ENCODE measurements at places on chromosomes 3 and 15.

DNA sequence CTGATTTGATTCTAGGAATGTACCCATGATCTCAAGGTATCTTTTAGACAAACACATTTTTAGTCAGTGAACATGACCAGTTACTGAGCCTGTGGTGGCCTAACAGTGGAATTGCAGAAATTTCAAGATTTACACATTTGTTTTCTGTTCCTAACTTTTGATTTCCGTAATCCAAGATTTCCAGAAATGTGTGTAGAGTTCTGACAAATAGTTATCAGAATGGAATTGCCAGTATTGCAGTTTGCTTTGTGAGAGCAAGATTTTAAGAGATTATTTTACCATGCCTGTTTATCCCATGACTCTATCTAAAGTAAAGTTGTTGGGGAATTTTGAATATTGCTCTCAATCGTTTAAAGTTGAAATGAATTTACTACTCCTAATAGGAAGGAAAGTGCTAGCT is 11.7 kb upstream of the UTS2B start:
- no peak overlapping the region for H3K27ac ChIP-seq
- no peaks in the 10 kb centered on the region for H3K36me3 ChIP-seq
- no peak overlapping the region for H3K4me3 ChIP-seq

GRCh38 chr3:5138214-5138981 is 16.3 kb downstream of the ARL8B start:
- H3K27me3 ChIP-seq = no peaks in the 10 kb centered on the region
- H3K36me3 ChIP-seq = no peaks in the 10 kb centered on the region
- no peak overlapping the region for H3K4me3 ChIP-seq

GRCh38 chr3:197486861-197487260 is 68.9 kb downstream of the BDH1 start:
- H3K27ac ChIP-seq = no peak overlapping the region
- H3K4me3 ChIP-seq = no peak overlapping the region
- H3K4me1 ChIP-seq = peaks cover 16% of the 10 kb centered on the region
- H3K27me3 ChIP-seq = peaks cover 14% of the 10 kb centered on the region

DNA sequence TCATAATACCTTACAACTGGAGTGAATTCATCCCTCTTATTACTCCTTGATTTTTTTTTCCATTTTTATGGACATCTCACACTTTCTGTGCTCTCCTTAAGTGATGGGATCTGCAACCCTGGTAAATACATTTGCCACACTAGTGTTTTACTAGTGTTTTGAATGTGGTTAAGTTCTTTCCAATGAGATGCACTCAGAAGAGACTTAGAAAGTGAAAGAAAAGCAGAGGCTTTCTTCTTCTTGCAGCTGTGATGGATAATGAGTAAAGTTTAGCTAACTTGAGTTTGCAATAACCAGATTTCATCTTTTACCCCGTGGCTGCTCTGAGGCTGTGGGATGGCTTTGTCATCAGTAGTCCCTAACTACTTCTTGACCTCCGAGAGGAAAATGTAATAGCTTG is 1248.4 kb downstream of the NSUN3 start:
- no peak overlapping the region for H3K4me3 ChIP-seq
- H3K27me3 ChIP-seq = no peaks in the 10 kb centered on the region
- no peak overlapping the region for H3K27ac ChIP-seq
- DNase-seq = no peak
- H3K4me1 ChIP-seq = no peaks in the 10 kb centered on the region

- no peak overlapping the region for H3K4me3 ChIP-seq
- H3K27ac ChIP-seq = no peak overlapping the region
- no peaks in the 10 kb centered on the region for H3K27me3 ChIP-seq
- H3K4me1 ChIP-seq = no peaks in the 10 kb centered on the region
- H3K36me3 ChIP-seq = no peaks in the 10 kb centered on the region
- DNase-seq = no peak
These were observed 659.1 kb downstream of the GRM7 start for GRCh38 chr3:7520059-7520458.

DNA sequence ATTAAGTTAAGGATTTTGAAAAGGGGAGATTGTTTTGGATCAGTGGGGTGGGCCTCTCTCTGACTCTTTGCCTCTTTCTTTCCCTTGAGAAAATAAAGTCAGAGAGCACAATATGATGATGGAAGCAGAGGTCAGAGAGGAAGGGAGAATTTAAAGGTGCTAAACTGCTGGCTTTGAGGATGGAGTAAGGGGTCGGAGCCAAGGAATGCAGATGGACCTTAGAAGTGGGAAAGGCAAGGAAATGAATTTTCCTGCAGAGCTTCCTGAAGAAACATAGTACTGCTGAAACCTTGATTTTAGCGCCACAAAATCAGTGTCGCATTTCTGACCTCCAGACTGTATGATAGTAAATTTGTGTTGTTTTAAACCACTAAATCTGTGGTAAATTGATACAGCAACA is 317.4 kb downstream of the NAALADL2 start:
- H3K4me3 ChIP-seq = no peak overlapping the region
- no peaks in the 10 kb centered on the region for H3K36me3 ChIP-seq
- no peak overlapping the region for H3K27ac ChIP-seq
- peaks cover 2% of the 10 kb centered on the region for H3K4me1 ChIP-seq

- no peaks in the 10 kb centered on the region for H3K4me1 ChIP-seq
- DNase-seq = no peak
- no peaks in the 10 kb centered on the region for H3K27me3 ChIP-seq
- no peak overlapping the region for H3K27ac ChIP-seq
These were observed 47.8 kb upstream of the LRRC3B start for GRCh38 chr3:26574766-26575165.

DNA sequence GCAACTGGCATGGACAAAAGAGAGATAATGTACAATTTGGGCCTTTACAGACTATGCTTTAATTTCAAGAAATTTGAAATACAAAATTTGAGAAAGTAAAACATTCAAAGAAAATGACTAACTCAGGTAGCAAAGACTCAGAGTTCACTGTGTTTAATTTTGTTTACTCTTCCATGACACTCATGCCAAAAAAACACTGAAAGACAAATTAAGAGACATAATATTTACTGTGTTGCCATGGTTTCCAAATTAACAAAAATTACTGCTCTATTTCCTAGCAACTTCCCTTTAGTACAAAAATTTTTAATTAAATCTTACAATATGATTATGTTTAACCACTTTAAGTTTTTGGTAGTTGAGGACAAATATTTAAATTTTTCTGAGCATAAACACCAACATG is 29.6 kb downstream of the LRRFIP2 start:
- no peak overlapping the region for H3K27ac ChIP-seq
- no peaks in the 10 kb centered on the region for H3K27me3 ChIP-seq
- no peaks in the 10 kb centered on the region for H3K4me1 ChIP-seq
- H3K36me3 ChIP-seq = peaks cover 23% of the 10 kb centered on the region
- DNase-seq = no peak

DNA sequence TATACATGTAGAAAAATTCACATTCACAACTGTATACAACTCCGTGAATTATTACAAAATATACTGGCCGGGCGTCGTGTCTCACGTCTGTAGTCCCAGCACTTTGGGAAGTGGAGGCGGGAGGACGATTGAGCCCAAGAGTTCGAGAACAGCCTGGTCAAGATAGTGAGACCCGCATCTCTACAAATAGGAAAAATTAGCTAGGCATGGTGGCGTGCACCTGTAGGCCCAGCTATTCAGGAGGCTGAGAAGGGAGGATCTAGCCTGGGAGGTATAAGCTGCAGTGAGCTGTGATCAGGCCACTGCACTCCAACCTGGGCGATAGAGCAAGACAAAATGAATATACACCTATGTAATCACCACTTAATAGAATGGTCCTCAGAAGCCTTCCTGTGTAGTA is 1.3 kb downstream of the RAD51 start:
- H3K4me1 ChIP-seq = peaks cover 4% of the 10 kb centered on the region
- no peaks in the 10 kb centered on the region for H3K27me3 ChIP-seq
- peaks cover 7% of the 10 kb centered on the region for H3K36me3 ChIP-seq
- DNase-seq = no peak
- H3K27ac ChIP-seq = no peak overlapping the region

DNA sequence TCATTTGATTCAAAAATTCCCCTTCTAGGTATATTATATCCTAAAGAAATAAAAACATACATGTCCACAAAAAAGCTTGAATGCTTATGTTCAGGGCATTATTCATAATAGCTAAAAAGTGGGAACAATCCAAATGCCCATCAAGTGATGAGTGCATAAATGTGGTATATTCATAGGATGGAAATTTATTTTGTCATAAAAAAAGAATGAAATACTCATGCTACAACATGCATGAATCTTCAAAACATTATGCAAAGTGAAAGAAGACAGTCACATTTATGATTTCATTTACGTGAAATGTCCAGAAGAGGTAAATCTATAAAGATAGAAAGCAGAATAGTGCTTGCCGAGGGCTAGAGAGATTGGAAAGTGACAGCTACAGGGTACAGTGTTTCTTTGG is 83.6 kb upstream of the SLC25A36 start:
- DNase-seq = no peak
- no peaks in the 10 kb centered on the region for H3K36me3 ChIP-seq
- H3K4me1 ChIP-seq = no peaks in the 10 kb centered on the region
- no peak overlapping the region for H3K4me3 ChIP-seq

DNA sequence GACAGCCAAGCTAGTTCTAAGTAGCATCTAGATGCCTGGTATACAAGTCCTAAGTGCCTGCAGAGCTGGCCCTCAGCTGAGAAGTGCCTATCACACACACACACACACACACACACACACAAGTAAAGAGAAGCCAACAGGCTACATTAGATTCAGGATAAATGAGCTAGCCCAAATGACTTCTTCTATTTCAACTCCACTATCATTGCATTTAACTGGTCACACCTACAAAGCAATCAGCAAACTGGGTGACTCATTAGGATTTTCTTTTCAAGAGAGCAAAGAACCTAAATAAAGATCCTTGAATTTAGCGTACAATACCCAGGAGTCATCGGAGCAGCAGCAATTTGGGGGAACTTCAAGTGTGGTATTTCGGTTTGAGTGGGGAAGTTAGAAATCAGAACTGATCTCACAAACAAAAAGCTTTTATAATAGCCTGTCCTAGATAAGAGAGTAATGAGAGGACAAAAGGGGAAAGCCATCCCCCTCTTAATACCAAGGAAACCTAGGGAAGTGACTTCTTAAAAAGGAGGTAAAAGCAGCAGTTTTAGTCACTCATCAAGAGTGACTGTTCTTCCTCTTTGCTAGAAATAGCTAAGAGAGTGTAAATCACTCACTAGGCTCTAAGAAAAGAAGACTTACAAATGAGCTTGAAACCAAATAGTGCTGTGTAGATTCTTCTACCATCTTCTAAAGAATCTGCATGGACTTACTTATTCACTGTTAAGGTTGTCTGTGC is 112.7 kb downstream of the TNIK start:
- no peak for DNase-seq
- no peaks in the 10 kb centered on the region for H3K36me3 ChIP-seq
- no peaks in the 10 kb centered on the region for H3K27me3 ChIP-seq
- H3K4me1 ChIP-seq = peaks cover 3% of the 10 kb centered on the region
- H3K4me3 ChIP-seq = no peak overlapping the region
- H3K27ac ChIP-seq = no peak overlapping the region

- no peaks in the 10 kb centered on the region for H3K4me1 ChIP-seq
- H3K4me3 ChIP-seq = no peak overlapping the region
- H3K27me3 ChIP-seq = no peaks in the 10 kb centered on the region
- H3K36me3 ChIP-seq = peaks cover 4% of the 10 kb centered on the region
These were observed 3.0 kb upstream of the MEX3B start for GRCh38 chr15:82048811-82049210.

DNA sequence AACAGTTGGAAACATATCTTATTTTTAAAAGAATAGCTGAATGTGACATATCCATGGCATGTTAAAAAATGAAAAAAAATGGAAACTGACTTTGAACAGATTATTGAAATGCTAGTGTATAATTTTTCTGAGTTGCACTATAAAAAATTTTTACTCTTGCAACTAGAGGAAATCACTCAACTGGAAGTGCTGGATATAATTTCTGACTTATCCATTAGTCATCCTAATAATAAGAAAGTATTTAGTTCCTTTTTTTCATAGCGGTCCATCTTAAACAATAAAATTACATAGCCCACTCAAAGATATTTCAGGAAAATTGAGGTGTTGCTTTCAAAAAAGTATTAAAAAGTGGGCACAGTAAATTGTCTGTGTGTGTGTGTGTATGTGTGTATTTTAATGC is 80.7 kb downstream of the MBNL1 start:
- H3K27me3 ChIP-seq = no peaks in the 10 kb centered on the region
- peaks cover 11% of the 10 kb centered on the region for H3K4me1 ChIP-seq
- no peak overlapping the region for H3K27ac ChIP-seq
- no peaks in the 10 kb centered on the region for H3K36me3 ChIP-seq
- H3K4me3 ChIP-seq = no peak overlapping the region

DNA sequence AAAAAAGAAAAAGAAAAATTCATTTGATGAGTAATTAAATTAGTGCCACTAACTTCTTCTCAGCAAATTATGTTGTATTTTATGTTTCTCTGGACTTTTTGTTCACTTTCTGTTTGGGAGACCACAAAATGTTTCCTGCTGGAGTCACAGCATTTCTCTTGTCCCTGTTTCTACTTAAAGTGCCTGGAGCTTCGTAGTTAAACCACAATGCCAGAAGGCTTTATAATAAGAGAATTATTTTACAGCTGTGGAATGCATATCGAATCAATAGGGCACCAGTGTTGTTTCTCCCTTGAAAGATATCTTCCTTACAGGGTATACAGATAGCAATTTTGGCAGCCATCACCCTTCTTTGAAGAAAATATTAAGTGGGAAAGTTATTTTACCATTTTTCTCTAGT is 3.2 kb downstream of the DTWD1 start:
- H3K4me1 ChIP-seq = peaks cover 7% of the 10 kb centered on the region
- no peaks in the 10 kb centered on the region for H3K27me3 ChIP-seq
- no peak overlapping the region for H3K4me3 ChIP-seq
- peak overlapping the region; percentile 15 for H3K27ac ChIP-seq
- peak; percentile 44 for DNase-seq
- H3K36me3 ChIP-seq = peaks cover 9% of the 10 kb centered on the region

GRCh38 chr15:80694611-80695098 is 455 bp upstream of the ABHD17C start:
- H3K27ac ChIP-seq = peak overlapping the region; percentile 75
- H3K4me3 ChIP-seq = peak overlapping the region; percentile 100
- peaks cover 1% of the 10 kb centered on the region for H3K36me3 ChIP-seq
- peaks cover 10% of the 10 kb centered on the region for H3K4me1 ChIP-seq
- peak; percentile 33 for DNase-seq
- no peaks in the 10 kb centered on the region for H3K27me3 ChIP-seq

- H3K27me3 ChIP-seq = peaks cover 14% of the 10 kb centered on the region
- no peaks in the 10 kb centered on the region for H3K36me3 ChIP-seq
These were observed 106.8 kb upstream of the IGF1R start for GRCh38 chr15:98541519-98541918.

GRCh38 chr3:86788371-86788770 is 202.6 kb downstream of the VGLL3 start:
- no peak overlapping the region for H3K27ac ChIP-seq
- H3K27me3 ChIP-seq = no peaks in the 10 kb centered on the region
- no peaks in the 10 kb centered on the region for H3K36me3 ChIP-seq
- H3K4me3 ChIP-seq = no peak overlapping the region

GRCh38 chr15:73598530-73599160 is 34.5 kb downstream of the NPTN start:
- no peaks in the 10 kb centered on the region for H3K36me3 ChIP-seq
- H3K4me1 ChIP-seq = peaks cover 31% of the 10 kb centered on the region
- peak; percentile 35 for DNase-seq
- H3K27ac ChIP-seq = peak overlapping the region; percentile 44
- H3K4me3 ChIP-seq = no peak overlapping the region

- H3K27me3 ChIP-seq = no peaks in the 10 kb centered on the region
- no peaks in the 10 kb centered on the region for H3K4me1 ChIP-seq
- H3K27ac ChIP-seq = no peak overlapping the region
- no peak overlapping the region for H3K4me3 ChIP-seq
- DNase-seq = no peak
- no peaks in the 10 kb centered on the region for H3K36me3 ChIP-seq
These were observed 358.0 kb upstream of the CADM2 start for GRCh38 chr3:84600703-84601225.

- H3K27ac ChIP-seq = no peak overlapping the region
- no peak overlapping the region for H3K4me3 ChIP-seq
- H3K36me3 ChIP-seq = no peaks in the 10 kb centered on the region
- no peaks in the 10 kb centered on the region for H3K27me3 ChIP-seq
- no peak for DNase-seq
These were observed 525.5 kb upstream of the RGMA start for GRCh38 chr15:93614386-93615104.
